Urinary bladder (tissue), 4 donors: ENCODE measurements at places on chromosomes 2 and 18.

DNA sequence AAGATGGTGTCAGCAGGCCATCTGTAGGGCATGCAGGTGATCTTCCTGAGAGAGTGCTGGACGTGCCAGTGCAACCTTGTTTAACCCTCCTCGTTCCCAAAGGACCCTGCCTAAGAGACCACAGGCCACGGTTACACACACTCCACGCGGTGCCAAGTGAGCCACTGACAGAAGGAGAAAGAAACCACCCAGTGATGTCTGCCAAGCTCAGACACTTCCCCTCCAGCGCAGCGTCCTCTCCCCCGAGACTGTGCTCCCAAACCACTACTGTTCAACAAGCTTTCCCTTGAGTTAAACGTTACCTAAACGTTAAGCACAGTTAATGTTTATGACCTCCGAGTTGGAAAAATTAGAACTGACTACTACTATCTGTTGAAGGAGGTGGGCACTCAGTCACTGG lies 119.1 kb upstream of the NCK2 start:
- no peak for DNase-seq

DNA sequence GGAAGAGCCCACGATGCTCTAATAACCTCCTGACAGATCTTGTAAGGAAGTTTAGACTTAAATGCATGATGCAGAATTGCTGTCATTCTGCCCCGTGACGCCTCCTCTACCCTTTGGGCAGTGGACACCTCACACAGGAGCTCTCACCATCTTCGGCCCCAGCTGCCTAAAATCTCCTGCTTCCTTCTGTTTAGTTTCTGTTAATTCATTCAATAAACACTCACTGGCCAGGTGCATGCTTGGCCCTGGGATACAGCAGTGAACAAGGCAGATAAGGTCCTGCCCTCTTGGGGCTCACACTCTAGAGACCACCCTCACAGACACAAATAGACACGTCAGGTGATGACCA lies 81.1 kb downstream of the SEPTIN10 start:
- DNase-seq, result no peak

- no peak for DNase-seq
Measured at GRCh38 chr2:102262216-102263129, 48.9 kb upstream of the IL1RL1 start.

- DNase-seq, result no peak
Measured at GRCh38 chr2:218873359-218874194, 7.1 kb upstream of the WNT10A start.

GRCh38 chr2:10325278-10326145 lies 22.8 kb downstream of the HPCAL1 start:
- DNase-seq, result no peak

- DNase-seq, result no peak
Measured at GRCh38 chr18:44958040-44958439, 277.4 kb downstream of the SETBP1 start.

DNA sequence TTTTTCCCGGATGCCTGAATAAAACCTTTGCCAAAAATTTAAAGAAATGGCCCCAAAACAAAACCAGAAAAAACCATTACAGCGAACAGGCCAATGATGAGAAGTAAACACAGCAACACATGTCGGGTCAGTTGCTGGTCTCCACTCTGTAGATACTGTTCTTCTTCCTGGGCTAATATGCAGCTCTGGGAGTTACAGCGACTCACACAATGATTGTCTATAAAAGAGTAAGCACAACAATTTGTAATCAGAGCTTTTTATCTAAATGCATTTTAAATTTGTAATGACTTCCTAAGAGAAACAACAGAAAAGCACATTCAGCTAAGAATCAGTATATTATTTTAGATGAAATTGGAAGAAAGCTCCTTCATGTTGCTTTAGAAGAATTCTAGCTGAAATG lies 40.3 kb downstream of the GPR155 start:
- DNase-seq, result peak; percentile 7

- DNase-seq, result no peak
Measured at GRCh38 chr2:224242561-224242960, 159.3 kb downstream of the FAM124B start.

- no peak for DNase-seq
Measured at GRCh38 chr2:133303150-133303549, 265.1 kb downstream of the NCKAP5 start.

DNA sequence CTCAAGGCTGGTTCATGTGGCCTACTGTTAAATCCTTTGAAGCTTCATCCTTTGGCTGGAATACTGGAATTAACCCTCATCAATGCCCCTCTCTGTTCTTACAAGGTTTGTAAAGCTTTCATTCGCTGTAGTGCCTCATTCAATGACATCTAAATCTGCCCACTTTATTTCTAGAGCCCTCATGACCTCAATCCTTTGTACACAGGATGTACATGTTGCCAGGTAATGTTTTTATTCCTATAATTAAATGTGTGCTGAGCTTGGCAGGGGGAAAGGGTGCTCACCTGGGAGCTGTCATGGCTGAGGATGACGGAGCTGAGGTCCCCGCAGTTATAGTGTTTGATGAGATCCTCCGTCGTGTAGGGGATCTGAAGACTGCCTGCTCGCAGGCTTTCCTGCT lies 39.3 kb downstream of the TRABD2A start:
- no peak for DNase-seq

- DNase-seq, result no peak
Measured at GRCh38 chr2:232623768-232624765, 9.3 kb upstream of the EFHD1 start.

DNA sequence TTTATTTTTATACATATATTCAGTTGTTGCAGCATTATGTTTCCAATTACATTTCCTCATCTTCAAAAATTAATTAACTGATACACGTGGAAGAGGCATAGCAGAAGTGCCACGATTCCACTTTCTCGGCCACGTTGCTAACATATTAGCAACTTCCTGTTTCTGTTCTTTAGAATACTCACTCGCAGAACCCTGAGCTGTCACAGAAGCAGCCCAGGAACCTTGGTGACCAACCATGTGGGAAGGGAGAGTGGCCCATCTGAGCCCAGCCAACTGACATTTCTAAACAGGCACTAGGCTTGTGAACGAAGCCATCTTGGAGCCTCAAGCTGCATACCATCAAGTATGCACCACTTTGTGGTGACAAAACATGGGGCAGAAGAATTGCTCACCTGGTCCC lies 350.1 kb downstream of the CBLN2 start:
- no peak for DNase-seq

GRCh38 chr2:62489702-62490101 lies 16.3 kb downstream of the TMEM17 start:
- DNase-seq, result no peak

- no peak for DNase-seq
Measured at GRCh38 chr2:176536439-176537133, 267.3 kb downstream of the MTX2 start.

DNA sequence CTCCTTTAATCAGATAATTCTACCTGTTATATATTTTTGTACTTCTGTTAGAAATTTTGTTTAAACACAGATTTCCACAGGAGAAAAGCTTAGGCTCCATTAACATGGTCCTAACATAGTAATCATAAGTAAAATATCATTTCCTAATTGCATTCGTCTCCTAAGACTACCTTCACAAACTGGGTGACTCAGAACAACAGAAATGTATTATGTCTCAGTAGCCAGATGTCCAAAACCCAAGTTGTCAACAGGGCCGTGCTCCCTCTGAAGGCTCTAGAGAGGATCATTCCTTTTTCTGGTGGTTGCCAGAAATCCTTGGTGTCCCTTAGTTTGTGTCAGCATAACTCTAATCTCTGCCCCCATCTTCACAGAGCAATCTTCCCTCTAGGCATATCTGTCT lies 5.4 kb downstream of the FBXO15 start:
- DNase-seq, result no peak

GRCh38 chr2:10504370-10504993 lies 56.4 kb upstream of the ODC1 start:
- no peak for DNase-seq

DNA sequence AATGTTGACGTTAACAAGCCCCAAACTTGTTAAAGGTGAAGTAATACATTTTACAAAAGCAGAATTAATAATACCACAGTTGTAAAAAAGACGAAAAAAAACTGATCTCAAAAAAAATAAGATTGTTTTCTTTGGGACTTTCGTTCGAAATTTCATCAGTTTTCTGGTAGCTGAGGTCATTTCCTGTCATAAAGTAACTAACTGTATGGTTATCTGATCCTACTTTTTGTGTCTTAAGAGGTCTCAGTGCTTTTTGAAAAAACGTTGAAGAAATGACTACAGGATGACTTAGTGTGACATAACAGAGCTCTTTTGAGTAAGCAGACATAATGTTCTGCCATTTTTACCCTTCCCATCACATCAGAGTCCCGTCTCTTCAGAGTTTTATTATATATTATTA lies 79.3 kb downstream of the BIRC6 start:
- DNase-seq, result no peak

DNA sequence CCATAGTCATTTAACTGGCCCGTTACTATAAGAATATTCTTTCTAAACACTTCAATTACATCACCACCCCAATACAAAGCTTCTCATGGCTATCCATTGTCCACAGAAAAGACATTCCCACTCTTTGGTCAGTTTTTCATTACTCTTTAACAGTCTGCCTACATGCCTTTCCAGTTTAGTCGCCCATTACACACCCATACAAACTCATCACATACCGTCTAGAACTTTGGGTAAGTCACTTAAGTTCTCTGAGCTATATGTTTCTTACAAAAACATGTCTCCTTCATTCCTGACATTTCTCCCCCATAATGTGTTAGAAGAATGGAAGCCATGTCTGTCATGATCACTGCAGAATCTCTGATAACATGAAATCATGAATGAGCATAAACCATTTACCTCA lies 108.2 kb upstream of the STK17B start:
- DNase-seq, result no peak
